IMR-90 (cell line): ENCODE measurements at places on chromosomes 5 and 9. TPM values are rescaled to one million over a fixed set of nuclear protein-coding genes. Genes with fewer than 3 reads are reported as not detected.

DNA sequence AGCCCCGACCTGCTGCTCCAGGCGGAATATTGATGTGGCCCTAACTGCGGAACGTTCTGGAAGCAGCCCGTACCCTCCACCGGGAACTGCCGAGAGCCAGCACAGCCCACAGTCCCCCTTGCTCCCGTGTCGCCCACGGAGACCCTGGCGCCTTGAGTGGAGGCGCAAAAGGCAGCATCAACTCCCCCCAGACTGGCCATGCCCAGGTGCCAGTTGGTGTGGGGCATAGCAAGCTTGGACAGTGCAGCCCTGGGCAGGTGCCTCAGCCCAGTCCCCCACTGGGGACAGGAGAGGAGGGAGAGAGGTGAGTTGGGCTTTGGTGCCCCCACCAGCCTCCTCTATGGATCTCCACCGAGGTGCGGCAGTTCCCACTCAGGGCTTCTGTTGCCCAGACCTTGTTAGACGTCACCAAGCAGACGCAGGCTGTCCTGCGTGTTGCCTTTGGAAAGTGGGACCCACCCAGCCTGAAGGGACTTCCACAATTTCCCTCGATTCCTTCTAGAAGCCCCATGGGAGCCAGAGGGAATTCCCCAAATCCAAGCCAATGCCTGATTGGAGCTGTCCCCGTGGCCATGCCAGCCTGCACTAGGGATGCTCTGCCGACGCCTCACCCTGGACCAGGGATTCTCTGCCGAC, 19.8 kb upstream of the NRARP start:
- H3K27me3 ChIP-seq, result no peaks in the 10 kb centered on the region; the same call in 1 of the 2 replicates
- no peak for DNase-seq
- H3K27ac ChIP-seq, result no peak overlapping the region
- no peaks in the 10 kb centered on the region for H3K4me1 ChIP-seq
- H3K4me3 ChIP-seq, result no peak overlapping the region
- H3K36me3 ChIP-seq, result no peaks in the 10 kb centered on the region

GRCh38 chr9:83032065-83032625, 30.8 kb downstream of the RASEF start:
- no peak overlapping the region for H3K27ac ChIP-seq
- no peaks in the 10 kb centered on the region for H3K36me3 ChIP-seq
- H3K4me1 ChIP-seq, result peaks cover 3% of the 10 kb centered on the region
- no peak overlapping the region for H3K4me3 ChIP-seq

DNA sequence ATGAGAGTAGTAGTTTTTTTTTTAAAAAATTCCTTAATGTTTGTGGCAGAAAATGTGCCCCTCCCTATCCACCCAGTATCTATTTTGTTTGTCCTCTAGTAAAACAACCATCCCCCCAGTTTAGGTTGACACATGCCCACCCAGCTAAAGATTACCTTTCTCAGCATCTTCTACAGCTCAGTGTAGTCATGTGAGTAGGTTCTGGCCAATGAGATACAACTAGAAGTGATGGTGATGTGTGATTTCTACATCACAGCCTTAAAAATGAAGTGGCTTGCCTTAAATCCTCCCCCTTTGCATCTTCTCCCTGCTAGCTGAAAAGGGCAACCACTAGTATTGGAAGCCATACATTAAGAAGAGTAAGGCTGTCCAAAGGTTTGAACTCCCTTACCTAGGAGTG, 14.9 kb downstream of the CHD1 start:
- no peak for DNase-seq
- H3K27ac ChIP-seq, result no peak overlapping the region

DNA sequence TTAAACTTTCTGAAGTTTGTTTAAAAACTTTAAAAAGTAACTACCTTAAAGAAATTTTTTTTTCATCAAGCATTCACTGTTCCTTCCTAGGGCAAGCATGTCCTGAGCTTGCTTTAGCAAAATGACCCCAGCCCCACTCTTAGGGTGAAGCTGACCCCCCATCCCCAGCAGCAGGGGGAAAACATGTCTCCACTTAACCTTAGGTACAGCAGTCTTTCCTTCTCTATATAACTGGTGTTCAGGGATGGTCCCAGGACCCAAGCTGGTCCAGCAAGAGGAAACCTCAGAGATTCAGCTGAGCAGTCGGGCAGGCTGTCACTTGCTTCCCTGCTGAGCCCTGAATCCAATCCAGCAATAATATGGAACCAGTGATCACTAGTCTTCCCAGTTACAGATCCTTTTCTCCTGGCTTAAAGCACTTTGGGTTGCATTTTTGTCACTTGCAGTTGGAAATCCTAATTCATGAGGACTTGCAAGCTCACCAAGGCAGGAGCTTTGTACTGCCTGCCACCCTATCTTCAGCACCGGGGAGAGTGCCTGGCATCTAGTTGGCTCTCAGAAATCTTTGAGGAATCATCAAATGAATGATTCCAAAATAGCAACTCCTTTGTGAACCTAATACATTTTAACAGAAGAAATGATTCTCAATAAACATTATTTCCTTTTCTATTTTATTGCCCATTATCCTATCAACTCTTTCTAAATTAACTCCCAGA, 91.2 kb downstream of the FSTL4 start:
- no peak overlapping the region for H3K27ac ChIP-seq
- peaks cover 14% of the 10 kb centered on the region for H3K27me3 ChIP-seq
- H3K4me1 ChIP-seq, result no peaks in the 10 kb centered on the region
- H3K36me3 ChIP-seq, result no peaks in the 10 kb centered on the region

INSL6 gene
- polyA plus RNA-seq, result not detected in 2 replicates

GRCh38 chr9:85716031-85716877, 25.5 kb downstream of the AGTPBP1 start:
- H3K27ac ChIP-seq, result no peak overlapping the region
- no peaks in the 10 kb centered on the region for H3K36me3 ChIP-seq
- no peak for DNase-seq
- no peak overlapping the region for H3K4me3 ChIP-seq
- no peaks in the 10 kb centered on the region for H3K27me3 ChIP-seq

PRRX2 gene
- polyA plus RNA-seq, result 35.5 and 45.9 TPM in 2 replicates
